ENCODE measurements at places on chromosomes 11 and 22. TPM values are rescaled to one million over a fixed set of nuclear protein-coding genes. Genes with fewer than 3 reads are reported as not detected.

DNA sequence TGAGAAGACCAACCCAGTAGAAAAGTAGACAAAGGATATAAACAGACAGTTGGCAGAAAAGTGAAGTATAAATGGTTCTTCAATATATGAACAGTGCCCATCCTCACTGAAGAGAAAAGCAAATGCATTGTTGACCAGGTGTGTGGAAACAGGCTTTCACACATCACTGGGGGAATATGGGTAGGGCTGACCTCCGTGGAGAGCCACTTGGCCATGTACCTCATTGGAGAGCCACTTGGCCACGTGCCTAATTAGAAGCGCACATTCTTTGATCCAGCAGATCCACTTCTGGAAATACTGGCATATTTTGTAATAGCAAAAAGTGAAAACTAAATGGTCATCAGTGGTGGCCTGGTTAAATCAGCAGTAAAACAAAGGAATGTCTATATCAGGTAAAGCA is 43.2 kb downstream of the PPP6R3 start:
- no peak for DNase-seq

DNA sequence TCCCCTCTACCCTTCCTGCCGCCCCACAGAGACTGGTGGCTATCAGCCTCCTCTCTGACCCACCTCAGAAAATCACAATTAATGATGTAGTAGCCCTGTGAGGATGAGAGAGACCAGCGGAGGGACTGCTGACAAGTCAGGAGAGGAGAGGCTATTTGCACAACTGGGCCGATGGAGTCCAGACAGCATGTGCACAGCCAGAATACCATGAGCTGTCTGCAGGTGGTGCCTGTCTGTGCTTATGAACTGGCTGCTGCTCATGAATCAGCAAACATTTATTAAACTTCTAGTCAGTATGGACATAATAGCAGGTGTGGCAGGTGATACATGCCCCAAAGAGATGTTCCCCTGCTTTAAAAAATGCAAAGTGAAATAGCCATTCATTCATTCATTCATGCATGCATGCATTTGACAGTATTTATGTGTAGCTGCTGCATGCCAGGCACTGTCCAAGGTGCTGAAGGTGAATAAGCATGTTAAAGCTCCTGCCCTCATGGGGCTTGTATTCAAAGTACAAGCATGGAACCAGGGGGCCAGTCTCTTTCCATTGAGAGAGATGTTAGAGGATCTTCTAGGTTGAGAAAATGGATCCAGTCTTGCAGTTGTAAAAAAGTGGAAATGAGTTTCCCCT is 141.3 kb downstream of the GRIK4 start:
- no peak for DNase-seq

DNA sequence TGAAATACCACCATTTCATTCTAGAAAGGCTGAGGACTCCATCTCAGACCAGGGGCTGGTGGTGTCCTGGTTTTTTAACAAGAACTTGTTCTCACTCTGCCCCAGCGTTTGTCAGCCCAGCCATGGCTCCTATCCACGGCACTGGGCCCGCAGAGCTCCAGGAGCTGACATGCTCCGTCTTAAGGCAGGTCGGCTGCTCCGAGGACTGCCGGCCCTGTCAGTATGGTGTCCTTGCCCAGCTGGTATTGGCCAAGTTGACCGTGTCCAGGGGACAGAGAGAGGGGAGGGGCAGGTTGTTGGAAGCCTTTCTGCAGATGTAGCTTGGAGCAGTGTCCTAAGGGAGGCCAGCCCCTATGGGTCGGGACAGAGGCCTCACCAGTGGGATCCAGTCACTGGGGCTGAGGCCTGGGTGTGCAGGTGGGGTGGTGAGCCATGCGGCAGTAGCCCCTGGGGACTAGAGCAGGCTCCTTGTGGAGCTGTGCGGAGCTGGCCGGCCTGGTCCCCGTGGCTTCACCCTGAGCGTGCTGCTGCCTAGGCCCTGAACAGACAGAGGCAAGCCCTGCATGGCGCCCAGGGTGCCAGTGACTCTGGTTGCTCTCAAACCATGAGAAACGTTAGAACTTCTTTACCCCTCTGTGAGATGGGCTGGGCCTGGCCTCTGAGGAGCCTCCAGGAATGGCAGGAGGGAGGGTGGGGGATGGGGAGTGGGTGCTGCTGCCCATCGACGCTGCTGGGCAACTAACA is 39.9 kb upstream of the KCNQ1OT1 start:
- no peak for DNase-seq

The SCGB1D2 gene
- polyA plus RNA-seq = not detected

DNA sequence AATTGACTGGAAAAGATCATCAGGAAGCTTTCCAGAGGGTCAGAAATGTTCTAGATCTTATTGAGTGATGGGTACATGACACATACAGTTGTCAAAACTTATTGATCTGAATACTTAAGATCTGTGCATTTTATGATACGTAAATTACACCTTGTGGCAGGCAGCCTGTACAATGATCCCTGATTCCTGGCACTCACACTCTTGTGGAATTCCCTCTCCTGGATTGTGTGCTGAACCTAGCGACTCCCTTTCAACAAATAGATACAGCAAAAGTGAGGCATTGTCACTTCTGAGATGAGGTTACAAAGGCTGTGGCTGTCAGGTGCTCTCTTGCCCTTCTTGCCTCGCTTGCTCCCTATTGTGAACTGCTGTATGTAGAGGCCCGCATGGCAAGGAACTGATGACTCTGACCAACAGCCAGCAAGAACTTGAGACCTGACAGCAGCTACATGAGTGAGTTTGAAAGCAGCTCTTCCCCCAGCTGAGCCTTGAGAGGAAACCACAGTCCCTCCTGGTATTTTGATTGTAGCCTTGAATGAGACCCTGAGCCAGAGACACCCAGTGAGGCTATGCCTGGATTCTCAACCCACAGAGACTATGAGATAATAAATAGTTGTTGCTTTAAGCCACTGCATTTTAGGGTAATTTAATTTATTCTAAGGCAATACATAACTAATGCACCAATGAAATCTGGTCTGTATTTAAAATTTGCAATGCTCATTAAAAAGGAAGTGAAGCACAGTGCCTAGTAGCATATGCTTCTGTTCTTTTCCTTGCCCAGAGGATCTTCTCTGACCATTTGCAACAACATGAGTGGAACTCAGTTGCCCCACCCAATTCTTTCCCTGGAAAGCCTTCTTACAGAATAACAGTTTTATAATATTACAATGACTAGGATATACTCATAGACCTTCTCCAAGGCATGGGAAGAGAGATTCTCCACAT is 60.5 kb upstream of the IZUMO1R start:
- no peak for DNase-seq

DNA sequence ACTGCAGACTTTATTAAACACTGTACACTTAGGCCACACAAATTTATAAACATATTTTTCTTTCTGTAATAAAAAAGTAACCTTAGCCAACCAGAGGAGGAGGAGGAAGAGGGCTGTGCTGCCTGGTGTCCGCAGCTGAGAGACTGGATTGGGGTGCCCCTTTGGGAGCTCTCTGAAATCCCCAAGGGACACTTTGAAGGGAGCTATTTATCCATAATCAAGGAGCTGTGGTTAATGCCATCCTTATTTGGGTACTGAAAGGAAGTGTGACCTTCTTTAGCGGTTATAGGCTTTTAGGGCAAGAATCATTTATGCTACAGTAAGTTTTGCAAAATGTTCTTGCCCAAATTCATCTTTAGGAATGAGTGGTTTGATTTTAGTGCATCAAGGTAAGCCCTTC is 125.8 kb downstream of the RASSF10 start:
- DNase-seq = no peak

The CEND1 gene
- polyA plus RNA-seq = 0.71 TPM

The PIK3C2A gene
- polyA plus RNA-seq = 12.9 TPM

DNA sequence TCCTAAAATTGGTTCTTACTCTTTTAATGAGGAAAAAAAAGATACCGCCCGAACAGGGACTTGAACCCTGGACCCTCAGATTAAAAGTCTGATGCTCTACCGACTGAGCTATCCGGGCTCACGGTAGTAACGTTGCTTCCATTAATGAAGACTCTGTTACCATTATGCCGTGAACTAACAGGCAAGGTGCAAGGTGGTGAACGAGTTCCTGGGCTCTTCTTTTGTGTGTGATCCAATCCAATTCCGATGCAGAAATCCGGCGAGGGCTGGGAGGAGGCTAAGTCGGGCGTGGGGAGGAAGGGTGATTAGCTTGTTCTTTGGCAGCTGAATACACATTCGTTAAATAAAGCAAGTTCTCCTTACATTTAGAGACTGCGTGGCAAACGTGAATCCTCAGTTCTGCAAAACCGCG is 49.0 kb downstream of the OR4D9 start:
- peak; percentile 84 for DNase-seq

DNA sequence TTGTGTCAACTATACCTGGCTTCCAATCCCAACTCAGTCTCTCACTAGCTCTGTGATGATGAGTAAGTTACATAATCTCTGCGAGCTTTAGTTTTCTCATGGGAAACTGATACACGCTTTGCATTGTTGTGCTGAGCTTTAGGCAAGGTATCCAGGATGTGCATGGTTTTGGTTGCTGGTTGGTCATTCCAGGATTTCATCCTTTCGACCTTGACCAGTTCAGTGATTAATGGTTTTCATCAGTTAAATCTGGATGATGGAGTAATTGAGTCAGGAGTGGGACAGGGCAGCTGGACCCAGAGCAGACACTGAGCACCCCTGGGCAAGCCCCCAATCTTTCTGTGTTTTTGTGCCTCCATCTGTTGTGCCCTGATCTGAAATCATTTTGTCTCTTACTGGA is 417.3 kb upstream of the CADM1 start:
- no peak for DNase-seq

GRCh38 chr11:65851811-65852507 is 6.0 kb downstream of the CFL1 start:
- no peak for DNase-seq

DNA sequence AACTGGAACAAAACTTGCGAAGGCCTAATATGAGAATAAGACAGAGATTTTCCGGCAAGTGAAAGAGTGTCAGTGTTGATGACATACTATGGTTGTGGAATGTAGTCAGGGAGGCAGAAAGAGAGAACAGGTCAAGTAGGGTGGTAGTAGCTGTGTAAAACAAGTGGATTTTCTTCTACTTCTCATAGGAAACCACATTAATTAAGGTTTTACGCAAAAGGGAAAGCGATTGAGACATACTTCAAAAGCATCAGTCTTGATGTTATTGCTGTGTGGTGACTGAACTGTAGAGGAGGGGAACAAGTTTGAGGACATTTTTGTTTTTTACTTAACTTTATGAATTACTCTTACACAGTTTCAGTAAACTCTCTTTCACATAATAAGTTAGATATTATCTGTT is 186.0 kb upstream of the CNTN5 start:
- DNase-seq = no peak

GRCh38 chr11:60912223-60912850 is 1.6 kb upstream of the TMEM109 start:
- no peak for DNase-seq

DNA sequence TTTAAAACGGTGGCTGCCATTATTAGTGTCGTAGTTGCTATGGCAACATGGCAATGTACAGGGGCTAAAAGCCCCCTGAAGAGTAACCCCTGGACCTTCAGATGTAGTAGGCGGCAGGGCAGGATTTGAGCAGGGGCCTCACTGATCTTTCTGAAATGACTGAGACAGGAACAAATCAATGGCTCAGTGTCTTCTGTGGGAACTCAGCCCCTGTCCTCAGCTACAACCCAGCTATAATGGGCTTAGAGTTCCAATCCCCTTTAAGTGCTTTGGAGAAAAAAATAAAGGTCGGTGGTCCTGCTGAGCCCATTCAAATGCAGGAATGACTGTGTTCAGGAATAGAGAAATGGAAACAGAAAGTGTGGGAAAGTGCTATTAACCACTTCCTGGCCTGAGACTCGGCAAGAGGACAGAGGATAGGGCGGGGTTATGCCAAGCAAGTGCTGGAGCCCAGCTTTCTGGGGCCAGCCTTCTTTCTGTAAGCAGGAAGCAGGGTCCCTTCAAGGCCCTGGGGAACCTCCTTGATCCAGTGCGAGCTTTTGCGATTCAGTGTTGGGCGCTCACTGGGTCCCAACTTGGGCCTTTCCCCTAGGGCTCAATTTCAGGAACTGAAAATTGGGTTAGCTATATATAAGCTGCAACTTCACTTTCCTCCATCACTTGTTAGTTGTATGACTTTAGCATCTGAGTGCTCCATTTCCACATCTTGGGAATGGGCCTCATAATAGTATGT is 6.1 kb upstream of the CD82 start:
- DNase-seq = no peak

GRCh38 chr11:85826116-85826855 is 15.3 kb upstream of the SYTL2 start:
- DNase-seq = peak; percentile 52

The VWCE gene
- polyA plus RNA-seq = 16.1 TPM

DNA sequence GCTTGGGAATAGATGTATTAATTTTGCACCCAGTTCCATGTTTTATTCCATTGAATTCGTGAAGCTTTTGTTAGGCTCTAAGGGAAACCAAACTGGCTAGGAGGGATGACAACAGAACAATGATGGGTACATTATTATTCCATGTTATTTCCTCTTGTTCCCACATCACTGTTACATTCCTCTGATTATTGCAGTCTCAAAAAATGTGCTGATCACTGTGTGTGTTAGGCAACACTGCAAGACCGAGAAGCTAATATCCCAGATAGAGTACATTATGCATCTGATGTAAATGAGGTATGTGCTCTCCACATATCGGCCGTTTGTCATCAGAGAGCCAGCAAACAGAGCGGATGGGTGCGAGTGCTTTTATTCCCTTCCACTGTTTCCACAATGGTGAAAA is 327.9 kb downstream of the SOX6 start:
- DNase-seq = no peak

The NAA40 gene
- 14.6 TPM for polyA plus RNA-seq

DNA sequence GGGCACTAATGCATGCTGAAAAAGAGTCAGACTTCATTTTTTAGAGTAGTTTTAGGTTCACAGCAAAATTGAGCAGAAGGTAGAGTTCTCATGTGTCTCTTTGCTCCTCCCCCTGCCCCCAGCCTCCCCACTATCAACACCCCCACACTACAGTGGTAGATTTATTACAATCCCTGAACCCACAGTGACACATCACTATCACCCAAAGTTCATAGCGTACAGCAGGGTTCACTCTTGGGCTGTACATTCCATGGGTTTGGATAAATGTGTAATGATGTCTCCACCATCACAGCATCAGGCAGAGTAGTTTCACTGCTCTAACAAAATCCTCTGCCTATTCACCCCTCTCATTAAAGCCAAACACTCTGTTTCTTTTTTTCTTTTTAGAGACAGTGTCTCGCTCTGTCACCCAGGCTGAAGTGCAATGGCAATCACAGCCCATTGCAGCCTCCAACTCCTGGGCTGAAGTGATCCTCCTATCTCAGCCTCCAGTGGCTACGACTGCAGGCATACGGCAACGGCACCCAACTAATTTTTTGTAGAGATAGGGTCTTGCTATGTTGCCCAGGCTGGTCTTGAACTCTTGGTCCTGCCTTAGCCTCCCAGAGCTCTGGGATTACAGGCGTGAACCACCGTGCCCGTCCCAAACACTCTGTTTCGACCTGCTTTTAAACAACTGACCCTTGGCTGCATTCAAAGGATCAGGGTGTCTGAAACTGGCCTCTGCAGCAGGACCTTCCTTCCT is 4.1 kb downstream of the BEST1 start:
- DNase-seq = peak; percentile 45

The GTSE1 gene
- polyA plus RNA-seq = 15.4 TPM

DNA sequence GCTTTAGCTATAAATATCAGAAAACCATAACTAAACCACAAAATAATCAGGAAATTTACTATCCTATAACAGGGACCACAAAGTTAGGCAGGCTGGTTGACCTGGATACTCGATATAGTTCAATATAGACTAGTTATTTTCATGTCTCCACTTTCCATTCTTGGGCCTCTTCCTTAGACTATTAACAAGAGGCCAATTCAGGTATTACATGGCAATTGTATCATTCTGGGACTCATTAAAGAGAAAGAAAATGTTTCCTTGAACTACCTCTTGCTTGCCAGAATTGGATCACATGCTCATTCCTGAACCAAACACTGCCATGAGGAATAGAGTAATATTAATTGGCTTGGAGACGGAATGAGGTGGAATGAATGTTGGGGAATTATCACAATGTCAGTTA is 76.0 kb downstream of the EIF3M start:
- no peak for DNase-seq
